ENCODE measurements at places on chromosomes 3 and 15.
A peak's percentile ranks its signal among the peaks of the same experiment; 100 is the strongest.

- no peak for DNase-seq
These were observed 983.7 kb downstream of the MCTP2 start for GRCh38 chr15:95215017-95215416.

DNA sequence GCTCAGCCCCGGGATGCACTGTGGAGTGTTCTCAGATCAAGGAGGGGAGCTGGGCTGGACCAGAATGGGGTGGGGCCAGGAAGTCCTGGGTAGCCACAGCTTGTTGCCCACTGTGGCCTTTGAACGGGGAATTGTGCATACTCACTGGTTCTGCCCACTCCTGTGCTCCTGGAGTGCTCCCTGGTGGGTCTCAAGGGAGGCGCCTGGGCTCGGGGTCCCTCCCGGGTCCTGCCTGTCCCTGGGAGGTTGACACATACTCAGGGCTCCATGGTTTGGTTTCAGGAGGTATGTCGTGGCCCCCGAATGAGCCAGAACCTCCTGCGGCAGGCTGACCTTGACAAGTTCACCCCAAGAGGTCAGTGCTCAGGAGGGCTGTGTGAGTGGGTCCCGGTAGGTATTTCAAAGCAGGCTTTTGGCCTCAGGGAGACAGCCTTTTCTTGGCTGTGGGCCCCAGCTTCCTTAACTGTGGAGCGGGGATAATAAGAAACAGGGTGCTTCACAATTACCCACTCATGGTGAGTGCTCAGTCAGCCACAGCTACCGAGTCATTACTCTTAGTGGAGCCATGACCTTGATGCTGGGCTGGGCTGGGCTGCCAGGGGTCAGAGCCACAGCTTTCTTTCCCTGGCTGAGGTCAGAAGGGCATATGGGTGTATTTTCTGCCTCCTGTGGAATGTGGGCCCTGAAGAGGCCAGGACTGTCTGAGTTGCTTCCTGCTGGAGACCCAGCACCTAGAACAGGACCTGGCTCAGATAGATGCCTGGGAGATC, 7.6 kb downstream of the DNAH1 start:
- no peak for DNase-seq

GRCh38 chr3:178485756-178486155, 50.5 kb upstream of the KCNMB2 start:
- no peak for DNase-seq

- DNase-seq: peak; percentile 38
These were observed 574 bp downstream of the NGRN start for GRCh38 chr15:90266061-90266431.

DNA sequence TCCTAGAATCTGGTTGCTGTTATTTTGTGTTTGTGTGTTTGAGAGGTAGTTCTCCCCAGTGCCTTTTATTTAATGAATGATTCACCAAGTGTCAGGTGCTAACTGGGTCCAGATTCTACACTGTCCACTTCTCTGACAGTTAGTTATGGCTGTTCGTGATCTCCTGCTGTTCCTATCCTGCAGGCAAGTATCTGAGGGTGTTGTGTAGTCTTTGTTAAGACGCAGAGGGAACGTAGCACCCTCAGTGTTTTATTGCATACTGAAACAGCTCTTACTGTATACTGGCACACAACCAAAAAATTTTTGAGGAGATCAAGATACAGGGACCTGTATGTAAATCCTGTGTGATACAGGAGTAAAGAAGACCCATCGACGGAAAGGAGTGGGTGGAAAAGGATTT, 1271.3 kb downstream of the ROBO1 start:
- DNase-seq: no peak

DNA sequence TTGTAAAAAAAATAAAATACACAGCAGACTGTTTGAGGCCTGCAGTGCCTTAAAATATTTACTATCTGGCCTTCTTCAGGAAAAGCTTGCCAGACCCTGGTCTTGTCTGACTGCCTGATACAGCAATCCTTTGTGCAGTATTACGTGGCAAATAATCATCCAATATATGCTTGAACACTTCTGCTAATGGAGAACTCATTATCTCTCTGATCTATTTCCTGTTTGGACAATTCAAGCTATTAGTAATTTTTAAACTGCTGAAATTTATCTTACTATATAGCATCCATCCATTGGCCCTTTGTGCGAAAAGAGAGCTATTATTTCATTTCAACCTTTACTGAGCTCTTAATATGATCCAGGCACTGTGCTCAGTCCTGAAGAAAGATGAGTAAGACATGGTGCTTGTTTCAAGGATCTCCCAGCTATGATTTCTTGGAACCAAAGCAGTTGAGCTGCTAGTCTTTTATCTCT, 15.9 kb downstream of the ATG7 start:
- DNase-seq: peak; percentile 18

DNA sequence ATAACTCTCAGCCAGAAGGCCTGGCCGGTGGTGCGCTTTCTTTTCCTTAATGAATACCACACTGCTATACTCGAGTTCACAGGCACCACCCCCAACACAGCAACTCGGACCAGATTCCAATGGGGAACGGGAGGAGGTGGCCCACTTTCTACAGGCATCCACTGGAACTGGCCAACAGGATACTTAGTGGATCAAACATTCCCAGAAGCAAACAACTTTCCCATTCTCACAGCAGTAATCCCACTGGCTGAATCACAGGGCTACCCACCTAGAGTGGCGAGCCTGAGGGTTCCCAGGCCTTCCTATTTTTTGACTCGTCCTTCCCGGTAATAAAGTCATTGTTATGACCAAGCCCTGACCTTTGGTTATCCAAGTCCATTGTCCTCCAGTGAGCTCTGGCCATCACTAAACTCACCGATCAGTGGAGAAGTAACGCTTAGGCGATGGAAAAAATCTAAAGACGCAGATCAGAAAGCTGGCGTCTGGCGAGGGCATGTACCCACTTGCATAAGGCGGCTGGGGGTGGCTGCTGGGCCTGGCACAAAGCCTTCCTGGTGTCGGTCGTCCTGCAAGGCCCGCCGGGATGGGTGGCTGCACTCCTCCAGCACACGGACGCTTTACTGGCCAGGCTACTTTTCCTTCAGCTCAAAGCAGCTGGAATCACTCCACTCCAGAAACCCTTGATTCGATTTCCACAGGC, 1.2 kb downstream of the EOGT start:
- no peak for DNase-seq

DNA sequence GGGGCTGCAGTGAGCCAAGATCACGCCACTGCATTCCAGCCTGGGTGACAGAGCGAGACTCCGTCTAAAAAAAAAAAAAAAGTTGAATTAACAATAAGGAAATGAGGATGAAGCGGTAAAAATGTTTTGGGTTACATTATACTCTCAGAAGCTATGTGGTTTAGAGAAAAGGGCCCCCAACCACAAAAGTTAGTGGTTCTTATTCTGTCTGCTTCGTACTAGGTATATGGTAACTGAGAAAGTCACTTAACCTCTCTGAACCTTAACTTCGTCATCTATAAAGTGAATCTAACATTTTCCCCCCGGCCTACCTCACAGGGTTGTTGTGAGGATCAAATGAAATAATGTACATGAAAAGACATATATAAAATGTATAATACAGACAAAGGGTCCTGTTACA, 38.4 kb upstream of the EHHADH start:
- no peak for DNase-seq

- peak; percentile 67 for DNase-seq
These were observed 25.6 kb downstream of the HACD2 start for GRCh38 chr3:123559040-123559861.

DNA sequence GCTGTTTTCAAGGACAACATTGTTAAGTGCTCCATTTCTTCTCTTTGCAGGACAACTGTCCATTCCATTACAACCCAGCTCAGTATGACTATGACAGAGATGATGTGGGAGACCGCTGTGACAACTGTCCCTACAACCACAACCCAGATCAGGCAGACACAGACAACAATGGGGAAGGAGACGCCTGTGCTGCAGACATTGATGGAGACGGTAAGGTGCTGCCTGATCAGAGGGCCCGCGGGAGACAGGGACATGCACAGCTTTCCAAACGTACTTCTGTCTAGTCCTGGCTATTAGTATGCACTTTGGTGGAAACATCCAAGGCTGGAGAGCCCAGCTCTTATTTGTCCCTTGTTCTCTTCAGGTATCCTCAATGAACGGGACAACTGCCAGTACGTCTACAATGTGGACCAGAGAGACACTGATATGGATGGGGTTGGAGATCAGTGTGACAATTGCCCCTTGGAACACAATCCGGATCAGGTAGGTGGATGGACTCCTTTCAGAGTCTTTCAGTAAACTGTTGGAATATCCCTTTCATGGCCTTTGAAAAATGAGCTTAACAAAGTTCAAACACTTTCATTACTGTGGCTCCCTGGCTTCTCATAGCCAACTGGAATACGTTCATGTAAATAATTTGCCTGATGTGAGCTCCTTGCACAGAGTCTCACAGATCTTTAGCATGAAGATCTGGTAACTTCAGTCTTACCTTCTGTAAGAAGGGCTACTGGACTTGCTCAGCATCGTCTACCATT, 10.4 kb downstream of the THBS1 start:
- no peak for DNase-seq

GRCh38 chr15:83858820-83859505, 205.0 kb downstream of the ADAMTSL3 start:
- no peak for DNase-seq

DNA sequence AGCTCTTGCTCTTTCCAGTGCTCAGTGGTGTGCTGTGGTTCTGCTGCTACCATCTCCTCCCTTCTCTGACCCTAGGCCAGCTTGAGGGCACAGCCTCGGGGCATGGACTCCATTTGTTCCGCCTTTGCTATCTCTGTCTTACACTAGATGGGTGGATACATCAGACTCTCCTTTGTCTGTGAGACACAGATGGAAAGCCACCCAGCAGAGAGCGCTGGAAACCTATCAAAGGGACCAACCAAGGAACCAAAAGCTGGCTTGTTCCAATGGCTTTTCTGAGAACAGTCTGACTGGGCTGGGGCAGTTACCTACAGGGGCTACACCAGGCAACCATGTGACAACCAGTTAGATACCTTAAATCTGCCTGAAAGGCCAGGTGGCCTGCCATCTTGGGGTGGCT, 63.8 kb downstream of the NPTN start:
- no peak for DNase-seq

DNA sequence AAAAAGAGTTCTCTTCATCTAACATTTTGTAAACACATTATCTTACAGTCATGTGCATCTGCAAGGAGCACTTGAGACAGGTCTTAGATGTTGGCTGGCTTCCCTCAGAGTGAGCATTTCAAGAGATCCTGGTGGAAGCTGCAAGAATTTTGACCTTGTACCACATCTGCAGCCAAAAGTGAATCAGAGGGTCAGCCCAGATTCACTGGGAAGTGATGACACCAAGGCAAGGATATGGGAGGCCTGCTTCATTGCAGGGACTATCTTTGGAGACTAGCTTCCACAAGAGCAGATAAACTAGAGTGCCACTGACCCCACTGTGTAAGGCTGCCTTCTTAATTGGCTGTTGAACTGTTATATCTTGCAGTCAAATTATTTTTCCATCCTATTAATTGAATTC, 21.3 kb upstream of the GADL1 start:
- no peak for DNase-seq

DNA sequence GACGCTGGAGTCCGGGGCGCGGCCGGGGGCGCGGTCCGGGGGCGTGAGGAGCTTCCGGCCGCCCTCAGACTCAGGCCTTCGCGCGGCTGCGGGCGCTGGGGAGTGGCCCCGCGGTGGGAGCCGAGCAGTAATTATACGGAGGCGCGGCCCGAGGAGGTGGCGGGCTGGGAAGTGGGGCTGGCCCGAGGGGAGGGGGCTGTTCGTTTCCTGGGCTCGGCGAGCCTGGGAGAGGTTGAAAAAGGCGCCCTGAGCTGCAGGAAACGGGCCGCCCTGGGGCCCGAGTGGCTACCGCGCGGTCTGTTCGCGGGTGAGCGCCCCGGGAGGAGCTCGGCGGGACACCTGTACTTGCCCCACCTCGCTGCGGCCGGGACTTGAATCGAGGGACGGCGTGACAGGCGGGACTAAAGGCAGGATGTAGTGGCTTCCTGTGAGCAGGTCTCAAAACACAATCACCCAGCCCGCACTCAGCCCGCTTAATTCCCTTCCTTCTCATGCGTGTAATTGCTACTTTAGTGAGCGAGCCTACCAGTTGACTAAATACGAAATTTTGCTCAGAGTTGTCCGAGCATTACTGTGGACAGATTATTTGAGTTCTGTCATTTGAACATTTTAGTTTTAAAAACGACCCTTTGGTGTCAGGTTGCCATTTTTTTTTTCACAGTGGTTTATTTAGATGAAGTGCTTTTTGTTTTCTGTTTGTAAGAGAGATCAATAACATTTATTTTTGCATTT, 860 bp downstream of the RASA2 start:
- peak; percentile 81 for DNase-seq

- no peak for DNase-seq
These were observed 73.5 kb downstream of the CLASP2 start for GRCh38 chr3:33644582-33644981.

- no peak for DNase-seq
These were observed 404.4 kb downstream of the MECOM start for GRCh38 chr3:169259134-169259533.

DNA sequence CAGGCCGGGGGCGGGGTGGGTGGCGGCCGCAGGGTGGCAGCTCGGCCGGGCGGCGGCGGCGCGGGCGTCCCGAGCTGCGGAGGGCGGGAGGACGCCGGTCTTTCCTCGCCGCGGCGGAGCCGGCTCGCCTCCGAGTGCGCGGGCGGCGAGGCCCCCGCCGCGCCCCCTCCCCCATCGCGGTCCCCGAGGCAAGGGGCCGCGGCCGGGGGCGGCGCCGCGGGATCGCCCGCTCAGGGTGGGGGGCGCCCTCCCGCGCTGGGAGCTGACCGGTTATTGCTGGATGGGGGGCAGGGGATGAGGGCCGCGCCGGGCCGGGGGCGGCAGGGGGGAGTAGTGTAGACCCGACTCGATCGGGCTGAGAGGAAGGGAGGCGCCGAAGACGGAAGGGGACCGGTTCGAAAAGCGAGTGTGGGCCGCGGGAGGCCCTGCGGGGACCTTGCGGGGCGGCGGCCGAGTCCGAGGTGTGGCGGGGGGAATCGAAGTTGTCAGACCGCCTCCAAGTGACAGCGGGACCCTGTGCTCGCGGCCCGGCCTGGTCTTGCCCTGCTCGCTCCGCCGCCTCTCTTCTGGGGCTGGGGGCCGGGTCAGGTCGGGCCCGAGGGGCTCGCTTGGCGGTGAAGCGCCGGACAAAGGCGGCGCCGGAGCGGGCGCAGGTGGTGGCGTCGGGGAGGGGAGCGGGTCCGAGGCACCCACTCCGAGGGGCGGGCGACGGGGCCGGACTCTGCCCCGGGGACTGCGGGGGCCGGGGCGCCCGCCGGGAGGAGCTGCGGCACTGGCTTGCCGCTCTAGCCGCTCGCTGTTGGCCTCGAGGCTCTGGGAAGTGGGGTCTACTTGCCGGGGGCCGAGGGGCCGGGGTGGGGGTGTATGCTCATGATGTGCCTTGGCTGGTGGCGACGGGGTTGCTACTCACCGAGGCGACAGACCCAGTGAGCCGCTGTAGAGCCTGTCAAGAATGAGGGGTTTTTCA, 1.1 kb downstream of the BAHD1 start:
- no peak for DNase-seq

- no peak for DNase-seq
These were observed 28.2 kb downstream of the GRAMD2A start for GRCh38 chr15:72169236-72169920.

- no peak for DNase-seq
These were observed 17.9 kb downstream of the FAM174B start for GRCh38 chr15:92637626-92638025.

GRCh38 chr3:28042095-28042635, 199.3 kb upstream of the CMC1 start:
- DNase-seq: no peak

- DNase-seq: peak; percentile 1
These were observed 349.6 kb downstream of the PLCL2 start for GRCh38 chr3:17234382-17234781.
